ENCODE measurements at places on chromosomes 2 and 18.
A peak's percentile ranks its signal among the peaks of the same experiment; 100 is the strongest.

DNA sequence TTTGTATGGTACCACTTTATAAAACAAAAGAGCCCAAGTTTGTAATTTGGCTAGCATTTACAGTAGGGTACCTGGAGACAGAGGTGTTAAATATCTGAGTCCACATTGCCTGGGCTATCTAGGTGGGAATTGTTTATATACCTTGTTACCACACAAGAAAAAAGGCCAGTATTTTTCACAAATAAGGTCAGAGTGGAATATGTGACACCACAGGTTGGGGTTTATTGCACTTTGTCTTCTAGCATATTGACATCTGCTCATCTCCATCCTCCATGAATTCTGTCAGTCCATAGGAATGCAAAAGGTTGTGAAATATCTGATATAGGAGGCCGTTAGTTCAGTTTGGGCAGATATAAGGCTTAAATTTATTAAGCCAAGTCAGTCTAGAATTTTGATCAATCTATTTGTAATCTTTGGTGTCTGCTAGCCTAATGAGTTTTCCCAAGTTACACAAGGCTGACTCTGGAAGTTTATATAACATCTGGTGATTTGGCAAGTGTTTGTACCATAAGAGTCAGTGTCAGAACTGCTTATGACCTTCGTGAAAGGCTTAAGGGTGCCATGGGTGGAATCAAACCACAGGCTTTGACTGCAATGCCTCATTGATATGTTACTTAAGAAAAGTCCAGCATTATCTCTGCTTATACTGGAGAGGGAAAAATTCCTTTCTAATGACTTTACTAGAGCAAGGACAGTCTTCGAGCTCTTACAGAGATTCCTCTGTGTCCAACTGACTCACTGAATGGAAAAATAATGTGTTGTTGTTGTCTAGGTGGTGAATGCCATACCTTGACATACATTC, 11.3 kb upstream of the DPP4 start:
- H3K4me3 ChIP-seq: no peak overlapping the region
- no peak for DNase-seq
- H3K36me3 ChIP-seq: no peaks in the 10 kb centered on the region
- H3K27me3 ChIP-seq: no peaks in the 10 kb centered on the region
- no peak overlapping the region for H3K27ac ChIP-seq

DNA sequence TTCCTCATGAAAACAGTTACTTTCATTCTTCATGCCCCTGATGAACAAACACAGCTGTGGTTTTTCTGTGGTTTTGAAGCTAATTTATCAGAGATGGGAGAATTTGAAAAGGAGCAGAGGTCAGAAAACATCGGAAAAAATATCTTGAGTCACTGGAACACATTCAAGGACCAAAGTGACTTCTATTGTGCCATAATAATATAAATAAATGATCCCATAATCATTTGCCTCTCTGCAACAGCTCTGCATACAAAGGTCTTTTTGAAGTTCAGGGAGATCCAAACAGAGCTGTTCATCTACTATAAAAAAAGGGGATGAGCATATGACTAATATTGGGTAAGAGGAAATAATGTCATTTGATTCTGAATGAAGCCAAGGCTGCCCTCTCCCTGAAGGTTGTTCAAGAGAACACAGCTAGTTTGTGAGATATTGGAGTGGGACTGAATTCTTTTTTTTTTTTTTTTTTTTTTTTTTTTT, 201.3 kb upstream of the GALNT5 start:
- no peaks in the 10 kb centered on the region for H3K4me1 ChIP-seq
- DNase-seq: no peak
- no peaks in the 10 kb centered on the region for H3K27me3 ChIP-seq
- no peak overlapping the region for H3K4me3 ChIP-seq

- H3K27me3 ChIP-seq: no peaks in the 10 kb centered on the region
- DNase-seq: no peak
- no peaks in the 10 kb centered on the region for H3K4me1 ChIP-seq
- H3K36me3 ChIP-seq: no peaks in the 10 kb centered on the region
- H3K27ac ChIP-seq: peak overlapping the region; percentile 56
- no peak overlapping the region for H3K4me3 ChIP-seq
Observed at GRCh38 chr2:174581491-174581890, 16.1 kb downstream of the WIPF1 start.

- no peaks in the 10 kb centered on the region for H3K4me1 ChIP-seq
- H3K4me3 ChIP-seq: no peak overlapping the region
- DNase-seq: no peak
- no peaks in the 10 kb centered on the region for H3K36me3 ChIP-seq
- H3K27ac ChIP-seq: no peak overlapping the region
Observed at GRCh38 chr2:106288873-106289272, 94.8 kb upstream of the UXS1 start.

DNA sequence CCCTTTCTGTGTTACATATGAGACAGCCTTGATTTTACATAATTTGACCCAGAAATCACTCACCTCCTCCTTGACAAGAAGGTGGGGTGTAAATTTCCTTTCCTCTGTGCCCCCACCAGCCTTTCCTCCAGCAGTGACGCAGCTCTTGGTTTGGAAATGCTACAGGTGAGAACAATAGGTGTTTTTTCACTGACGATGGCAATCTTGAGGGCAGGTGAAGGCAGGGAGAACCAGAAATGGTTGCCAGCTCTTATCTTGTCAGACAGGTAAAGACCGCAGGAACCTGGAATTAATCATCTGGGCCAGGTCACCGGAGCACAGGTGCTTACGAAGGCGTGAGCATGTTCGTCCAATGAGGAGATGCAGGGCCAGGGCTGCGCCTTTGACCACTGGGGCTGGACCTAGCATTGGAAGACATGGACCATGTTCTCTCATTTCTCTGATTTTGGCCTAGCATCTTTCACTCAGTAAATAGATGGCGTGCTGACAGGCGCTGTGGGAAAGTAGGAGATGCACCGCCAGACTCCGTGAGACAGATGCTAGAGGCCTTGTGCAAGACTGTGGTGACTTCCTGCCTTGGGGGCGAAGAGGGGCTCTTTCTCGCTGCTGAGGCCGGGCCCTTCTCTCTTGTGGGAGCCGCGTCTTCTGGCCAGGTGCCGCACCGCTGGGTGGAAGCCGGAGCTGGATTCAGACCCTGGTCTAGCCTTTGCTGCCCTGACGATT, 4.0 kb downstream of the CIDEA start:
- H3K4me1 ChIP-seq: peaks cover 15% of the 10 kb centered on the region
- H3K4me3 ChIP-seq: no peak overlapping the region
- no peak for DNase-seq
- H3K36me3 ChIP-seq: no peaks in the 10 kb centered on the region
- H3K27me3 ChIP-seq: peaks cover 7% of the 10 kb centered on the region
- no peak overlapping the region for H3K27ac ChIP-seq

DNA sequence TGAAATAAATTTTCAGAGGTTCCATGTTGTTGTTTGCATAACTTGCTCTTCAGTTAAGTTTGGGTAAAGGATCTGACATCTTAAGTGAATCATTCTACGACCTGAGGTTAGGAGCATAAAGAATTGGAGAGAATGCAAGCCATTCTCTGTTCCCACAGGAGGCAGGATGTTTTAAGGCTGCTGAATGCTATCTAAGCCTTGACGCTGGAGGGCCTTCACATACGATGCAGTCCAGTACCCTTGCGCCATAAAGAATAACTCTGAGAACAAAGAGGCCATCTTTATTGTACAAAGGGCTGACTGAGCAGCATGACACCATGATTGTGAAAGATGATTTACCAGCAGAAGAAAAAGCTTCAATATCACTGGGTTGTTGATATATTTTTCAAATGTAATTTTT, 198.4 kb downstream of the NYAP2 start:
- H3K27ac ChIP-seq: no peak overlapping the region
- H3K4me1 ChIP-seq: no peaks in the 10 kb centered on the region
- no peak overlapping the region for H3K4me3 ChIP-seq

GRCh38 chr2:207879536-207879935, 109.8 kb upstream of the FZD5 start:
- DNase-seq: no peak
- H3K4me1 ChIP-seq: no peaks in the 10 kb centered on the region
- H3K27me3 ChIP-seq: no peaks in the 10 kb centered on the region
- H3K36me3 ChIP-seq: no peaks in the 10 kb centered on the region
- no peak overlapping the region for H3K4me3 ChIP-seq

DNA sequence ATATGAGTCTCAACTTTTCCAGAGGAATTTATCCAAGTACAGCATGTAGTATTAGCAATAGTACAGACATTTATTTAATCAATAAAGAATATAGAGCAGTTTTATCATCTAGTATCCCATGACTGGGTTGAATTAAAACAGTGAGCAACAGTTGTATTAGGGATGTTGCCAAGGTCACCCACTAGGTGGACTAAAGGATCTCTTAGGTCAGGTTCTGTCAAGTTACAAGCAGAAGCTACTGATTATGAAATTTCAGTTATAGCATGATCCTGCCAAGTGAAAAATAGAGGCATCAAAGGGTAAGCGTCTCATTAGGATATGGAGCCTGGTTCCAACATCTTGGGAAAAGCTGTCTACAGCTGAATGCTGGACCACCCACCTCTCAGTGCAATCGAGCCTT, 52.1 kb upstream of the LAPTM4A start:
- no peak overlapping the region for H3K27ac ChIP-seq
- no peaks in the 10 kb centered on the region for H3K27me3 ChIP-seq
- H3K4me3 ChIP-seq: no peak overlapping the region
- DNase-seq: no peak
- no peaks in the 10 kb centered on the region for H3K4me1 ChIP-seq

DNA sequence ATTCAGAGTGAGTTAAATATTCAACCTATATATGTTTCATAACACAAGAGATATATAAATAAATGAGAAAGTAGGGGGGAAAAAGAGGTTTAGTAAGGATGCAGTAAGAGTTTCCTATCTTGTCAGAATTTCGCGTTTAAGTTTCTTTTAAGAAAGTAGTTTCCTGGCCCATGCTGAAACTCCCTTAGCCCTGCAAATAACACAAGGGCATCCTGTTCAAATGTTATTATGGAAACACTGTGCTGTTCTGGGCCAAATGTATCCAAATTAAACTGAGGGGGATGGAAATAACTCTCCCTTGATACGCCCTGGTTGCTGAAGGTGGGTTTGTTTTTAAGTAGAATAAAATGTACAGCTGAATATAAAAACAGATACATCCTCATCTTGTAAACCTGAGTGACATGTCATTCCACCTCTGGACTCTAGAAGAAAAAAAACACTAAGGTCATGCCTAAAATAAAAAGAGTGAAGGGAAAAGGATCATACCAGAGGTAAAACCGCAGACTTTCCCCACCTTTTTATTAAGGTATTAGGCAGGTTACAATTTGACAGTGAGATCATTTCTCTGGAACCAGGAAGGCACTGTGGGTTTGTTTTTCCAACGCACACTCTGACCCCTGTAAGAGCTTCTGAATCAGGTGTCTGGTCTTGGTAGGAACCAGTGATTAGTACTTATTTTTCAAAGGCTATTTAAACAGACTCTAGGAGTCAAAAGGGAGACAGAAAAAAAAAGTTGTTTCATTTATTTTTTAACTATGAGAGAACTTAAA, 16.7 kb downstream of the BCL2 start:
- H3K27me3 ChIP-seq: no peaks in the 10 kb centered on the region
- DNase-seq: no peak
- H3K36me3 ChIP-seq: no peaks in the 10 kb centered on the region
- peak overlapping the region; percentile 69 for H3K27ac ChIP-seq

GRCh38 chr2:225164401-225165050, 122.3 kb upstream of the DOCK10 start:
- no peak for DNase-seq
- no peaks in the 10 kb centered on the region for H3K4me1 ChIP-seq
- no peak overlapping the region for H3K27ac ChIP-seq

DNA sequence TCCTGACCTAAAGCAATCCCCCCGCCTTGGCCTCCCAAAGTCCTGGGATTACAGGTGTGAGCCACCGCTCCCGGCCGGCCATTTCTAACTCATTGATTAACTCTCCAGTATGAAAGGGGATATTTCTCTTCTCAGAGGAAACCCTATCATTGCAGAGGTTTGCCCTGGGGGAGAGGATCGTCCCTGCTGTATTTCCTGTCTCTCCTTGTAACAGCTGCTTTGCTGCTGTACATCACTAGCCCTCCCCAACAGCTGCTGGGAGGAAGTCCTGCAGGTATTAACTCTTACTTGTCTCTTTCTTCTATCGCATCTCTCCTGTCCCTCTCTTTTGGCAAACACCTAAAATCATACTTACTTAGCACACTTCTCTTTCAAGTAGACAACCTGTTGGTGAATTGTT, 219.0 kb upstream of the DSEL start:
- no peak overlapping the region for H3K27ac ChIP-seq
- H3K36me3 ChIP-seq: no peaks in the 10 kb centered on the region
- H3K27me3 ChIP-seq: no peaks in the 10 kb centered on the region
- H3K4me3 ChIP-seq: no peak overlapping the region

- no peaks in the 10 kb centered on the region for H3K36me3 ChIP-seq
- no peaks in the 10 kb centered on the region for H3K27me3 ChIP-seq
- no peak overlapping the region for H3K27ac ChIP-seq
- no peak for DNase-seq
- H3K4me1 ChIP-seq: no peaks in the 10 kb centered on the region
- no peak overlapping the region for H3K4me3 ChIP-seq
Observed at GRCh38 chr2:193542762-193543161, 1348.0 kb upstream of the TMEFF2 start.

GRCh38 chr18:7566567-7567473, at the start of gene PTPRM:
Gene PTPRM (plus strand): TSS chr18:7567316. CDS start chr18:7567819, 503 bp downstream.
- DNase-seq: peak; percentile 86
- H3K4me3 ChIP-seq: peak within 1 kb of the TSS; percentile 53
- peak within 1 kb of the TSS; percentile 99 for H3K27ac ChIP-seq
- H3K36me3 ChIP-seq: no peaks in the 10 kb centered on the region
- no peaks in the 10 kb centered on the region for H3K27me3 ChIP-seq

DNA sequence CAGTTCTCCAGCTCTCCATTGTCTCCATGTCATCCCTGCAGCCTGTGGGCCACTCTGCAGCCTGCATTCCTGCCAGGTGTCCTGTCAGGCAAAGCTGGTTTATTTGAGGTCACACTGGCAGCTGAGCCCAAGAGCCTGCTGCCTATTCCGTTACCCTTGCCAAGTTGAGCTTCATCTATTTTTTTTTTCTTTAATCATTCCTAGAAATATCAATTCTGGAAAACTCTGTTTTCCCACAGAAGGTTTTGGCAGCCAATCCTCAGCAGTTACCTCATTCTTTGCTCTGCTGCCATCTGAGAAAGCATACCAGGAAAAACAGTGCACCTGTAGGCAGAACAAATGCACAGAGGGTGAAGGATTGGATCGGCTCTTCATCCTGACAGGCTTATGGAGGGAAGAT, 411.0 kb upstream of the ACVR2A start:
- DNase-seq: no peak
- no peaks in the 10 kb centered on the region for H3K36me3 ChIP-seq
- no peaks in the 10 kb centered on the region for H3K27me3 ChIP-seq
- H3K27ac ChIP-seq: no peak overlapping the region

DNA sequence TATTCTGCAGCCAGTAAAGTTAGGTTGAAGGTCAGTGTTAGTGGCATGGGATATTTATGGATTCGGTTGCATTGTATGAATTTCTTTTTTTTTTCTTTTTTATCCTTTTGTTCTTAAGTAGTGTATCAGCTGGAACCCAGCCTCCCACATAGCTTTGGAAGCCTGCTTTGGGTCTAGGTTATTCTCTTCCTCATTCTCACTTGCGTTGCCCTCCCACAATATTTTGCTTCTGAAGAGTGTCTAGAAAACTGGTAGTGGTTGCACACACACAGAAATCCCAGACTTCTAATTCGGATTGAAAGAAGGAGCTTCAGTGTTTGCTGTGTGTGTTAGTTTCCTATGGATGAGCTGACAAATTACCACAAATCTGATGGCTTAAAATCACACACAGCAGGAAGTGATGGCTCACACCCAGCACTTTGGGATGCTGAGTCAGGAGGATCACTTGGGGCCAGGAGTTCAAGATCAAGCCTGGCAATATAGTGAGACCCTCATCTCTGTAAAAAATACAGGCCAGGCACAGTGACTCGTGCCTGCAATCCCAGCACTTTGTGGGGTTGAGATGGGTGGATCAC, 104.8 kb downstream of the ARL4C start:
- H3K4me1 ChIP-seq: no peaks in the 10 kb centered on the region
- H3K27me3 ChIP-seq: no peaks in the 10 kb centered on the region
- no peaks in the 10 kb centered on the region for H3K36me3 ChIP-seq
- DNase-seq: no peak
- H3K27ac ChIP-seq: no peak overlapping the region

All from uterus (tissue), 4 donors.